ENCODE measurements at places on chromosomes 3 and 15.
A peak's percentile ranks its signal among the peaks of the same experiment; 100 is the strongest.

- DNase-seq, result peak; percentile 79
Measured at GRCh38 chr3:10816019-10816862, at the start of gene SLC6A11. SLC6A11 (plus strand) TSS chr3:10816228; CDS start chr3:10816266, 38 bp downstream.

GRCh38 chr3:23406601-23407000, 203.5 kb downstream of the UBE2E2 start:
- no peak for DNase-seq

DNA sequence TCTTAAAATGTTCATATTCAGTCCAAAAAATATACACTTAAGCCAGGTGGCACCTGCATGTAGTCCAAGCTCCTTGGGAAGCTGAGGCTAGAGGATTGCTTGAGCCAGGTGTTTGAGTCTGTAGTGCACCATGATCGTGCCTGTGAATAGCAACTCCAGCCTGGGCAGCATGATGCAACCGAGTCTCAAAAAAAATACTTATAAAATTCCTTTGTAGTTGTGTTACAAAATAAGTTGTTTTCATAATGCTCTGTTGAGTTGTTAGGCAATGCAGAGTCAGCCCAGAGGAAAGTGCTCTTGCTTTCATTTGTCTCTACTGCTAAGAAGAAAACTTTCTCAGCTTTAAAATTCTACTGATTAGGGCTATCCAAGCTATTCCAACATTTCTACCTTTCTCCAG, 442.8 kb upstream of the ARRDC4 start:
- DNase-seq, result no peak

- peak; percentile 50 for DNase-seq
Measured at GRCh38 chr15:52529341-52529924, 753 bp upstream of the MYO5A start.

DNA sequence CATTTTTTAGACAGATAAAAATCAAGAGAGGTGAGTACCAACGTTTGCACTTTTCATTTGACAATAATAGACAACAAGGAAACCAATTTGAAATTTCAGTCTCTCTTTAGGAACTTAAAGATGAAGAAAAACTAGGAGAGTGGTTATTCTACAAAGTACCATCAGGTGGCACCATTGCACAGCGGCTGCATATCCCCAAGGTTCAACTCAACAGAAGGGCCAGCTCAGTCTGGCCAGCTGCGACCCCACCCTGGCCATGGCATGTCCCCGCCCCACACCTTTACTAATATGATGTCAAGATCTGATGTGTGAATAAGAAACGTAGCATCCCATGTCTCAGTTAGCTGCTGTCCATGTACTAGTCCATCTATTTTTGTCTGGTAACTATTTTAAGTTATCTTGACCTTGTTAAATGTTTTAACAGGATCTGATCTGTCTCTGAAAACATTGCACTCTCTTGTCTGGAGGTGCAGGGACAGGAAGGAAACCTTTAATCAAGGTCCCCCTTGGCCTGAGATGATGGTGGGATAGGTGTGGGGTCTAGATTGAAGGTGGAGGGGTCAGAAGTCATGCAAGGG, 35.5 kb upstream of the CGNL1 start:
- peak; percentile 41 for DNase-seq

- no peak for DNase-seq
Measured at GRCh38 chr15:78437107-78437761, 782 bp upstream of the IREB2 start.

GRCh38 chr15:85649372-85649771, 145.4 kb downstream of the KLHL25 start:
- DNase-seq, result no peak

- no peak for DNase-seq
Measured at GRCh38 chr3:177932346-177932745, 603.9 kb upstream of the KCNMB2 start.

DNA sequence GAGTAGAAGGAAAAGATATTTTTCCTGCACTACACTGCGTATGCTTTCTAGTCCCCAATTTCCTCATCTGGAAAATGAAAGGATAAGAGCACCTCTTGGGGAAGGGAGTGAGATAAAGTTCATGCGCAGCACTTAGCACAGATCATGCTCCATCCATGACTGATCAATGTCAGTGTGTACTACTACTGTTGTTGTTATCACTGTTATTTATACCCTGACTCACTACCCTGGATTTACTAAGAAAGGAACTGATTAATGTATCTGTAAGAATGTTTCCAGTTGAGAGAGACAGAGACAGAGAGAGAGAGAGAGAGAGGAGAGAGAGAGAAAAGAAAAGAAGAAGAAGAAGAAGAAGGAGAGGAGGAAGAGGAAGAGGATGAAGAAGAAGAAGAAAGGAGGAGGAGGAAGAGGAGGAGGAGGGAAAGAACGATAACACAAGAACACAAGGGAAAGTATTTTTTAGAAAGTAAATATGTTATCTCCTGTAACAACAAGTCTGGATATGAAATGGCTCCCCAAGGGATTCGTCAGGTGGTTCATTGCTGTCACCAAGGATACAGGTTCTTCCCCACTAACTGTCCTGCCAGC, 212.2 kb upstream of the PROK2 start:
- no peak for DNase-seq

GRCh38 chr3:37032961-37033360, 39.6 kb downstream of the MLH1 start:
- peak; percentile 6 for DNase-seq

GRCh38 chr3:8020047-8020841, 481.4 kb upstream of the LMCD1 start:
- DNase-seq, result no peak

GRCh38 chr3:154089421-154090420, 31.5 kb upstream of the ARHGEF26 start:
- no peak for DNase-seq

- no peak for DNase-seq
Measured at GRCh38 chr3:105915524-105915923, 46.7 kb upstream of the CBLB start.

DNA sequence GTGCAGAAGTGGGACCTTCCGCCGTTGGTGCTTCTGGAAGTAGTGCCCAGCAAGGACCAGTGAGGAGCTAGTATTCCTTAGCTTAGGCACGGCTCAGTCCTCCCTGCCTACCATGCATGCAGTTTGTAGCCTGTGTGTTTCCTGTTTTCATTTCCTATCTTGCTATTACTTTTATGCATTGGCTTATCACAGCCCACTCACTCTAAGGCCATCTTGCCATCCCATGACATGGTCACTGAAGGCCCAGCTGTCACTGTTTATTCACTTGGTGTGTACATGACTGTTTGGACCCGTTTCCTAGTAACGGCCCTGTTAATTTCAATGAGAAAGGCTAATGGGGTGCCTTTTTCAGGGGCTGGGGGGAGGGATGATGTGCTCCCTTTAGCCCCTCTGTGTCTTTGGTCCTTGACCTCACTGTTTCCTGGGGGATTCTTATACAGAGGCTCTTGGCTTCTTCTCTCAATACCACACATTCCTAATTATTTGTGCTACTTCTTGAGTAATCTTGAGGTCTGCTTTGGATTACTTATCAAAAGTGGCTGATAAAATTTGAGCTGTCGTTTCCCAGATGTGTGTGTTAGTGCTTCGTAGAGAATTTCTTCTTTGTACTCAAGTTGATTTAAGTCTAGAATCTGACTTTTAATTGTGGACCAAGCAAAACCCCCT, 24.5 kb upstream of the TRAK1 start:
- DNase-seq, result no peak

Data from spinal cord (tissue), 10 donors.